COR-L47 (cell line): ENCODE measurements at places on chromosomes 11 and 22.

- DNase-seq = no peak
Observed at GRCh38 chr11:131092469-131092868, 176.2 kb upstream of the SNX19 start.

GRCh38 chr11:70066628-70067027 is 11.5 kb upstream of the ANO1 start:
- no peak for DNase-seq

DNA sequence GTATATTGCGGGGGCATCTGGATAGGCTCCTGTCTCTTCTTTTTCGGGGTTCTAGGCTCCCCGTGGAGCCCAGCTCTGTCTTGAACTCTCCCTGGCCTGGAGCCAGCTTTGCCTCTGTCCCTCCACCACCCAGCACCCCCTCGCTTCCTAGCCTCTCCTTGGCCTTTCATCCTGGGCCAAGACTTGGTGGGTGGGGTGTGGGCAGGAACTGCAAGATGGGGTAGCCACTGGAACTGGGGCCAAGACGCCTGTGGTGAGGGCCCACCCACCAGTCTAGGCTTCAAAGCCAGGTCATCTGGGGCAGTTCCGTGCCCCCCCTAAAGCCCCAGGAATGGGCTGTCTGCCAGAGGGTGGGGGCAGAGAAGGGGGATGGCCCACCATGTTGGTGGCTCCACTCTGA is 1.7 kb upstream of the CRYBB1 start:
- DNase-seq = no peak

DNA sequence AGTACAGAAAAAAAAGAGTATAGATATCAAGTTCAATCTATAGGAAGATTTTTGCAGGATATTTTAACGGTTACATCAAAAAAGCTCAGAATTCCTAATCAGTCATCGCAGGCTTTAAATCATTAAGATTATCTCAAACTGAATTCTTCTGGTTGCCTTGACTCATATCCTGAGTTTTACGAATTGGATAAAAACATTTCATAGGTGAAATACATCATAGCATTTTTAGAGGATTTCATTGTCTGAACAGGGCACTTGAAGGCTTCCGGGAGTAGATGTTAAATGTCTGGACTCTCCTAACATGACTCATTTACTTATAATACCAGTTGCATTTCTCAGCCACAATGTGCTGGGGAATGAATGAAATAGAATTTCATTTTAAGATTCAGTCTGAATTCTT is 2216.6 kb upstream of the RAG2 start:
- no peak for DNase-seq

DNA sequence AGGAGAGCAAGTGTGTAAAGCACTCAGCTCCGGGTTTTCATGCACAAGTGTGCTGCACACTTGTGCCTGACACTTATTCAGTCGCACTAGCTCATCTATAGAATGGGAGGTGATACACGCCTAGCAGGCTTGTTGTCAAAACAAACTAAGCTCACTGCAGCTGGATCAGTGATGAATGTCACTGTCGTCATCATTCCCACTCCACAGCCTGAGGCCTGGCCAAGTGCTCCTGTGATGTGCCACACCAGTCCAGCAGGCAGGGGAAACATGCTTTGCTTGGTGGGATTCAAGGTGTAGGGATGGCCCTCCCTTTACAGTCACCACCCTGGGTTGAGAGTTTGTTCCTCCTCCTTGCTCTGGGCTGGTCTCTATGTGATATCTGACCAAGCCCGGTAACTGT is 6.8 kb downstream of the MPST start:
- DNase-seq = no peak

- no peak for DNase-seq
Observed at GRCh38 chr11:66285250-66285947, 3.5 kb downstream of the YIF1A start.

- DNase-seq = no peak
Observed at GRCh38 chr11:111937844-111938243, 701 bp downstream of the DIXDC1 start.

- DNase-seq = peak; percentile 63
Observed at GRCh38 chr11:65116370-65117205, 913 bp downstream of the ZNHIT2 start.

DNA sequence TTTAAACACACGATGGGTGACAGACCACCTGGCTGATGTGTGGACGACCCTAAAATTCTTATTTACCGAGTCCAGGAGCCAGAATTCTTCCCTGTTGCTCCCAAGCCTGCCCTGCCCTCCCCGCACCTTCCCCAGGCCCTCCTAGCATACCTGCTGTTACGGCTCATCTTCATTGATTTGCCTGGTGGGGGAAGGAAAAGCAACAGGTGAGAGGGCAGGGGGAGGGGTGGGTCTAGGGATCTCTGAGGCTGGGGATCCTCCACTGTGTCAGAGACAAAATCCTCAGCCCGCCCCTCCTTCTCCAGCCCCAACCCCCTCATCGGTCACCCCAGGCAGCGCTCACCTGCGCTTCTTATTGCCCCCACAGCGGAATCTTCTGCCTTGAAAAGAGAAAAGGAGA is 4.0 kb downstream of the FXYD2 start:
- no peak for DNase-seq

DNA sequence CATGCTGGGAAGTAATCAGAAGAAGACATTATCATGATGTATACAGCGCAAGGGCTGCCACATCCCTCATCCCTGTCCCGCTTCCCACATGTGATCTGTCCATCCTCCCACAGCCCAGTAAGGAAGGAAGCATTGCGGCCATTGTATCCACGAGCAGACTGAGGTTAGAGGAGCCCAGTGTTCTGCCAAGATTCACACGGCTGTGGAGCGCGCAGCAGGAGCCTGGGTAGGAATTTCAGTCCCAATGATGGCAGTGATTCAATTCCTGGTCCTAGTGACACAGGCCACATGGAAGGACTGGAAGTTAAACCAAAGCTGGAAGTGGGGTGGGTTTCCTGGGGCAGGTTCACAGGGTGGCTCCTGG is 89.2 kb downstream of the RTL6 start:
- no peak for DNase-seq

- peak; percentile 27 for DNase-seq
Observed at GRCh38 chr11:44066732-44067141, 667 bp downstream of the ACCS start.

GRCh38 chr22:42902875-42903510 is 45.9 kb upstream of the ARFGAP3 start:
- DNase-seq = no peak

DNA sequence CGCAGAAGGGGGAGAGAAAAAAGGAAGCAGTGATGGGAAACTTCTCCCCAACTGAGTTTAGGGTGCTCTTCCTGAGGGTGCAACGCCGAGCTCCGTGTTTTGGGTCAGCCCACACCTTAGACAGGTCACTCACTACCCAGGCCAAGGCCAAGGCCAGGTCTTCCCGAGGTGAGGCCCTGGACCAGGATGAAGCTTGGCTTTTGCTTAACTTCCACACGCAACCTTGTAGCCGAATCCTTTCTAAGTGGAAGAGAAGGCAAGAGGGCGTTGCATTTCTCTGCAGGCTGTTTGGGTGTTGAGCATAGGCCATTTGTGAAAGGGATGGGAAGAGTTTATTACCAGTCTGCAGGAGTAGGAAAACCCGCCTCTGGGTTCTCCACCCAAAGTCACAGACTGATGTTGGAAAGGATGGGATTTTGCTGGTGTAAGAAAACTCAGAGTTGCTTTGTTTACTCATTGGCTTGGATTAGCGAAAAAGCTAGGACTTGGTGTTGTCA is 1.5 kb downstream of the KREMEN1 start:
- DNase-seq = no peak

- DNase-seq = no peak
Observed at GRCh38 chr22:19108807-19109197, 13.4 kb downstream of the DGCR2 start.

DNA sequence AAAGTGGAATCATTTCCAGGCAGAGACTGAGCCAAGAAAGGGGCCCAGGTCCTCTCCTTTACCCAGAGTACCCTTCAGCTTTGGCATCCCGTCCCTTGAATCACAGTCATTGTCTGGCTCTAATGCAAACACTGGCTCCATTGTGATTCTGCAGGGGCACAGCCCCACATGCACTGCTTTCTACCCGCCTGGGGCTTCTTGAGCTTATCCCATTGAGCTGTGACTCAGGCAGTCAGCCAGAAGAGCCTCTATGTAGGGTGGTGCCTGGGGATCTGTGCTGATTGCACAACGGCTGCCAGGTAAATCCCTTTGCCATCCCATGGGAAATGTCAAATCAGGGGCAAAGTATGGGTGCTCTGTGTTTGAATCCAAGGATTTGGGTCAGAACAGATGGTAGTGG is 88.9 kb downstream of the RASSF10 start:
- peak; percentile 69 for DNase-seq
